Nasal cavity respiratory epithelium epithelial cell of viscerocranial mucosa (primary cell): ENCODE measurements at places on chromosomes 1 and 21. TPM values are rescaled to one million over a fixed set of nuclear protein-coding genes. Genes with fewer than 3 reads are reported as not detected.

The PCP4L1 gene
- total RNA-seq: under 0.01 and 6.0 TPM in 2 replicates

The LRRC8C gene
- total RNA-seq: 4.8 and 14.6 TPM in 2 replicates

The CD101 gene
- total RNA-seq: 0.34 and 1.8 TPM in 2 replicates

The S100A12 gene
- total RNA-seq: 1.5 and 3.4 TPM in 2 replicates

The PODN gene
- total RNA-seq: not detected in 2 replicates

The LPAR3 gene
- total RNA-seq: 42.4 and 46.8 TPM in 2 replicates

The RGSL1 gene
- total RNA-seq: not detected in 2 replicates

The EDARADD gene
- total RNA-seq: 2.4 and 10.0 TPM in 2 replicates
